ENCODE measurements at places on chromosomes 2 and 18.

DNA sequence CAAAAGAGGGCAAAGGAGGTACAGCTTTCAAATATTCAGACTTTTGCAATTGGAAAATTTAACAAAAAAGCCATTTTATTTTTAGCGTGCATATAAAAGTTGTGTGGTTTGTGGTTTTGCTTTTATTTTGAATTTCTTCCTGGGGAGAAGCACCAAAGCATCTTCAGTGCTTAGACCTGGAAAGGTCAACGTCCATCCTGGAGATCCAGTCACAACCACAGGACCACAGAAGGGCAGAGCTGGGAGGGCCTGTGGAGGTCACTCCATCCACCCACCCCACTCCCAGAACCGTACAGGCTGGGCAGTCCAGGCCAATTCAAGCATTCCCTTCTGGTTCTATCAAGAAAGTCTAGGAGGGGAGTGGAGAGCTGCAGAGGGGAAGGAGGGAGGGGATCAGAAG lies 43.8 kb downstream of the MPHOSPH10 start:
- DNase-seq: no peak

GRCh38 chr2:224538561-224539138 lies 46.5 kb downstream of the CUL3 start:
- no peak for DNase-seq

- no peak for DNase-seq
These were observed 11.7 kb upstream of the MSH6 start for GRCh38 chr2:47771211-47771610.

- DNase-seq: no peak
These were observed 57.9 kb downstream of the TNS1 start for GRCh38 chr2:217944923-217945322.

DNA sequence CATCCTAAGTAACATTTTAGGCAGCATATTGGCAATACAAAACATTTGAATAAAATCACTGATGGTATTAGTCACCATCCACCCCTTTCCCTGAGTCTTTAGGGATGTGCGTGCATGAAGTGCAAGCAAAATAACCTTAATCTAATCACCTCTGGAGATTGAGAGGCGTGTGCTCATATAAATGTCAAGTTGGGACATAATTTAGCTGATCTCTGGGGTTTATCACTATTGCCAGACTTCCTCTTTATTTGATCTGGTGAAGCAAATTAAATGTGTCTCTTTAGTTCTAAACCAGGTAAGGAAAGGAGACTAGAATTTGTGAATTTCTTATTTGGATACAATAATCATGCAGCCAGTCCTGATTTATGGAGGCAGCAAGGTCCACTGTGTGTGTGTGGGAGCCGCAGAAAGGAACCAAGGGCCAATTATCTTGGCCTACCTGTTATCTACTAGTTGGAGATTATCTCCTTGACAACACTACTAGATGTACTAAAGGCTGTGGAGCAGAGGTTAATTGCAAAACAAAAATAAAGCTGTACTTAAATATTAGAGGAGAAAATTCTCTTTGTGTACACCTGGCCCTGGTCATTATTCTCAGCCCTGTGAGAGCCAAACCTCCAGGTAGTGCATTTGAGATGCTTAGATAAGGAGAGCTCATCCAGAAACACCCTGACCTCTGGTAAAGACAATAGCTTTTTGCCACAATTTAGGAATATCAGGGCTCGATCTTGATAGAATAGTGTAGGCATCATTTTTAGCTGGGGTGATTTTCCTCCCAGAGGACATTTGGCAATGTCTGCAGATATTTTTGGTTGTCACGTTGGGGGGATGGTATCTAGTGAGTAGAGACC lies 78.2 kb downstream of the HRH4 start:
- DNase-seq: no peak

DNA sequence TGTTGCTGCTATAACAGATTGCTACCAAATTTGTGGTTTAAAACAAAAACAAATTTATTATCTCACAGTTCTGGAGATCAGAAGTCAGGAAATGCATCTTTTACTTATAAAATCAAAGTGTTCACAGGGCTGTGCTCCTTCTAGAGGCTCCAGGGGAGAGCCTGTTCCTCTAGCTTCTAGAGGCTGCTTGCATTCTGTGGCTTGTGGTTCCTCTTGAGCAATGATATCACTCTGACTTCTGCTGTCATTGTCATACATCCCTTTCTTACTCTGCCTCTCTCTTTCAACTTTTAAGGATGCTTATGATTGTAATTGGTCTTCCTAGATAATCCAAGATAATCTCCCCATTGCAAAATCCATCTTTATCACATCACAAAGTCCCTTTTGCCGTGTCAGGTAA lies 6.1 kb upstream of the DCC start:
- DNase-seq: no peak

DNA sequence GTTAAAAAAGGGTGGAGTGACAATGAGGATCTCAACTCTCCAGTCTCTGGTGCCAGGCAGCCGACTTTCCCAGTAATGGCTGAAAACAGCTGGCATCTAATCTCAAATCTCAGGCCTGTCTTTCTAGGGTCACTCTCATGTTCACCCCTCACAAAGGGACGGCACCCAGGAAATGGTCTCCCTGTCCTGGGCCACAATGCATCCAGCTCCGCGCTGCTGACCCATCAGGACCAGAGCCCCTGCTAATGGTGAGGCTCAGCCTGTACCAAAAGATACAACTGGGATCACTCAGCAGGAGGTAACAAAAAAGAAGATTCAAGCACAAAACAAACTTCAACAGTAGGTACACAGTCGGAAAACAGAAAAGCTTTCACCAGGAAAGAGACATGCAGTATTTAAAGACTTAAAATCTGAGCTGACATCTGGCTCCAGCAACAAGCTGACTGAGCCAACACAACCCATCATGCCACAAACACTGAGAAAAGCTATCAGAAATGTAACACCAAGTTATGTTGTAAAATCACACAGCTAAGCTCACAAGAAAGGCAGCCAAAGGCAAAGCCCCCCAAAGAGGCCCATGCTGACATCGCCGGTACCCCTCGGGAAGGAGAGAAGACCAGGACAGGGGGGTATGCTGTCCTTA lies 13.6 kb upstream of the KIDINS220 start:
- DNase-seq: no peak

DNA sequence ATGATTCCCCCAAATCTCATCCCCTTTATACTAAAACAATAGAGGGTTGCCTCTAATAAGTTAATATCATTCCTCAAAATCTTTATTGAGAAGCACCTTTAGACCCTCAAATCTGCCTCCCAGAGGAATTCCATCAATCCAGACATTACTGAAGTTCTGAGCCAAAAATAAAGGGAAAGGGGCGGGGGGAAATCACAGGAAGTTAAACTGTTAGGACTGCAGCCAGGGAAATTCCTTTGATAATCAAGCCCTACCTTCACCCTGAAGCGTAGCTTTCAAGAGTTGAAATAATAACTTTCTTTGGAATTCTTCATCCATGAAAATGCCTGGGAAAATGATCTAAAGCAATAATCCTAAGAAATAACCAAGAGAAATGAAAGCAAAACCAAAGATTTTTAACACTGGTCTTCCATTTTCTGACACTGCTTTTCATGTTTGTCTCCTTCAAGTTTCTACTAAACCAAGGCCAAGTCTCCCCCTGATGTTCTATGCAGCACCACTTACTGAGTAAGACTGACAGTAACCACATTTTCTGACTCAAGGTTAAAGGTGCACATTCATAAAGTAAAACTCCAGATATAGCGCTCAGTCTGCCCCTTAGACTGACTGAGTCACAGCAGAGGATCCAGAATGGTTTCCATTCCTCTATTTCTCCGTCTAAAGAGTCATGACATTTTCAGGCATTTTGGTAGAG lies 78.2 kb downstream of the TCF4 start:
- DNase-seq: no peak

DNA sequence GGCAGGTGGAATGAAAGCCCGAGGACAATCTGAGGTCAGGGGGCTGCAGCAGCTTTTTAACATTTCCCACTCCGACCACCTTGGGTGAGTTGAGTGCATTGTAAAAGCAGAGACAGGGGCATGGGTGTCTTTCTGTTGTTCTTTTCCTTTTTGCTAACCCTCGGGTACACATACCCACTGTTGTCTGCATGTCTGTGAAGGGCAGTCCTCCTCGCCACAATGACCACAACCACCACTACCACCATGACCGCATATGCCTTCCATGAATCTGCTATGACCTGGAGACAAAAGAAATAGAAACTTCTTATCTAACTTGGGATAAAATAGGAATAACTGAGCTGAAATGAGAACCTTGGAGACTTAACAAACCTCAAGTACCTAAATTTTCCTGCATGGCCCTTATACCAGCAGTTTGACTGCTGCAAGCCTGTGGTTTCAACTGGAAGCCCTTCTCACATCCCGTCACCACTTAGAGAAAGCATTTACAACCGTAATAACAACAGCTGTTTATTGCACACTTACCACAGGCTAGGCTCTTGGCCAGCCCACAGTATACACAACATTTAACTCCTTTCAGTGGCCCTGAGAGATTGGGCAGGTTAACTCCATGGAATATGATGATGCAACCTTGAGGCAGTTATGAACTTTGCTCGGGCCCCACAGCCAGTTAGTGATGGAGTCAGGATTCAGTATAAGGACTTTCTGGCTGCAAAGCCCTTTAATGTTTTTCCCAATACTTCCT lies 80.3 kb downstream of the GYPC start:
- DNase-seq: no peak

DNA sequence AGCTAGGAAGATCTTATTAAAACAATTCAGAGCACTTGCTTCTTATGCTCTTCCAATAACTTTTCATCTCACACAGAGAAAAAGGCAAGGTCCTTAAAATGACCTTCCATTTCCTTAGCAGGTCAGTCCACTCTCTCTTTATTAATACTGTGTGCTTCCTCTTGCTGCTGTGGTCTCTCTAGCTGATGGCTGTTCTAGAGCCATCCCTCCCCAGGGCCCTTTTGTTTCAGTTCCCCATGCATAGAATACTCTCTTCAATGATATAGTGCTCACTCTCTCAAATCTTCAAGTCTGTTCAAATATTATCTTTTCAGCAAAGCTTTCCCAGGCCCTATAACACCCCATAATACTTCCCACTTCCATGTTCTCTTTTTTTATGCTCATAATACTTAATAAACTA lies 469.3 kb downstream of the METTL4 start:
- DNase-seq: no peak

DNA sequence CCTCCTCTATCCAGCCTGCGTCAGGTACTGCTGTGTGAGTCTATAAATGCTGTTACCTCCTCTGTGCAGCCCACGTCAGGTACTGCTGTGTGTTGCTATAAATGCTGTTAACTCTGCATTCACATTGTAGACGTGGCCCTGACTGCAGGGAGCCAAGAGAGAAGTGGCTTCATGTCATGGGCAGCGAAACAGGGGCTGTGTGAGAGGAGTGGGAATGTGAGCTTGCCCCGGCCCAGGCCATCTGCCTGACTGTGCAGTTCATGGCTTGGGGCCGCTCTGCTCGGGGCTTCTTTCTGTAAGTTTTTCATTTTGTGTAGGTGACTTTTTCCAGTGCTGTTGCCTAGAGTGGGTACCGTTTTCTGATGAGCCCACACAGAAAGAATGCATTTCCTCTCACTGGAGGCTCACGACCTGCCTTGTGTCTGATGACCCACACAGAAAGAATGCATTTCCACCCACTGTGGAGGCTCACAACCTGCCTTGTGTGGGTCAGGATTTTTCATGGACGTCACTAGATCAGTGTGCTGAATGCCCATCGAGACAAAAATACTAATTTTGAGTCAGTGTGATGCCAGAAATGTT lies 104.5 kb downstream of the SNTG2 start:
- DNase-seq: no peak

DNA sequence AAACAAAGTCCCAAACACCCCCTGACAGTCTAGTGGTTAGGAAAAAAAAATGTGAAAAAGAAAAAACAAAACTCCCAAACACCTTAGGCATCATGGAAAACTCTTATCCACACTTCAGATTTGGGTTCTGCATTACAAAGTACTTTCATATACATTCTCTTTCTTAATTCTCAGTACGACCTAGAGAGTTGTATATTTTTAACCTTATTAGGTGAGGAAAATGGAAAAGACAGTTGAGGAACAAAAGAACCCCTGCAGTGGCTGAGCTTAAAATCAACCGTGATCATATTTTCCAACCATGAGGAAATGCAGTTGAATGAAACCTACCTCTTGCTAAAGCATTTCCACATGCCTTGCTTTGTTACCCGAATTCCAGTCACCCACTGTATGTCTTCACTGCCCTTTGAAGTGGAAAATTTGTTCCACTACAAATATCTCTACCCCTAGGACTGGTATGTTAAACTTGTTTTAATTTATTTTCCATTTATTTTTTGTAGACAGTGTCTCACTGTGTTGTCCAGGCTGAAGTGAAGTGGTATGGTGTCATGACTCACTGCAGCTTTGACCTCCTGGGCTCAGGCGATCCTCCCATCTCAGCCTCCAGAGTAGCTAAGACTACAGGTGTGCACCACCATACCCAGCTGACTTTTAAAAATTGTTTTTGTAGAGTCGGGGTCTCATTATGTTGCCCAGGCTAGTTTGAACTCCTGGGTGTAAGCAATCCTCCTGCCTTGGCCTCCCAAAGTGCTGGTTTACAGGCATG lies 56.9 kb upstream of the LPIN2 start:
- DNase-seq: no peak

- DNase-seq: no peak
These were observed 97.8 kb upstream of the CELF4 start for GRCh38 chr18:37663446-37663845.

DNA sequence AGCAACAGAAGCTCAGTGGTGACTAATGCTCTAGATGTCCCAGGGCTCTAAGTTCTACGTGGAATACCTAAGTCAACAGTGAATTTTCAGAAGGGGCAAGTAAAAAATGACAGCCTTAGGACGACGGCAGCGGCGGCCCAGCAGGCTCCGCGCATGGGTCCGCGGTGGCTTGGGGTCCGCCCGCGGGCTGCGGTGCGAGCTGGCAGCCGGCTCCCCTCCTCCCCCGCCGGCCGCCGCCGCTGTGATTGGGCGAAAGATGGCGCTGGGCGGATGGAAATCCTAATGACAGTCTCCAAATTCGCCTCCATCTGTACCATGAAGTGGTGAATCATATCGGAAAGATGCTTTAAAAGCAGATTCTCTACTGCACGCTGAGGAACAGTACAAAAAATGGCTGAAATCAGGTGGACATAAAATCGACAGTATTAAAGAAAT lies 74.7 kb downstream of the HNRNPLL start:
- no peak for DNase-seq

DNA sequence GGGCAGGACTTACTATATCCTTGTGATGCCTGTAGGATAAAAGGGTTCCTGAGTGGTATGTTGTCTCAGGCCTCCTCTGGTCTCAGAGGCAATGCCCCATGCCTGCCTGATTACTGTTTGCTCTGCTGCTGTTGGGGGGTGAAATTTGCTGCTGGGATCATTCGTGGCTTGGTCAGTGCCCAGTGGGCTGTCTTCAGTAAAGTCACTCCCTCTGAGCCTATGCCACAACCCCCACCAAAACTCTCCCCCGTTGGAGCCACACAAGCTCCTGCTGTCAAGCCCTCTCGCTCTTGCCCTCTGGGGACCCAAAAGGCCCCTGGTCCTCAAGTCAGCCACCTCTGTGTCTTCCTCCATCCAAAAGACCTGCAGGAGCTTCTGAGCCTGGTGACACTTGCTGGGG lies 38.6 kb upstream of the TGIF1 start:
- no peak for DNase-seq

DNA sequence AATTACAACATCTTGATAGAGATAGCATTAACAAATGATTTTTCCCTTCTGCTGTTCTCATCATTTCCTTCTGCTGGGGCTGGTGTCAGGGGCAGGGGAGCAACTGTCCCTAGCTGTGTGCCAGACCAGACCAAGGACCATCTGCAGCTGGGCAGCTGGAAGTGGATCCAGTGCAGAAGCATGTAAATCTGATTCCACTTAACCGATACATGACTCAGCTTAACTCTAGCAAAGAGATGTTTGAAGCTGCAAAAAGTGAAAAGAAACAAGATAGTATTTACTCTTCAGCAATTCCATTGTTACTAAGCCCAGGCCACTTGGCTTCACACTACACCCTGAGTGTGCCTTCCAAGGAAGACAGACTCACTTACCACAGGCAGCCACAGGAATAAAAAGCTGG lies 151.1 kb downstream of the GALNT1 start:
- no peak for DNase-seq
